ENCODE measurements at places on chromosomes 6 and 20.

DNA sequence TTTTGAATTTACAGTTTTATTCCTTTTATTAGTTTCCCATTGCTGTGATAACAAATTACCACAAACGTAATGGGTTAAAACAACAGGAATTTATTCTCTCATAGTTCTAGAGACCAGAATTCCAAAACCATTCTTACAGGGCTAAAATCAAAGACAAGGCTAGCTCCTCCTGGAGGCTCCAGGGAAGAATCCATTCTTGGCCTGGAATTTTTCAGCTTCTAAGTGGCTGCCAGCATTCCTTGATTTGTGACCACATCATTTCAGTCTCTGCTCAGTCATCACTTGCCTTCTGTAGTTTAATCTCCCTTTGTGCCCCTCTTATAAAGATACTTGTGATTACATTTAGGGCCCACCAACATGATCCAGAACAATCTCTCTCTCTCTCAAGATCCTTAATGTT, 897 bp upstream of the SEL1L2 start:
- DNase-seq: no peak

GRCh38 chr20:15061955-15062354, 724.5 kb upstream of the FLRT3 start:
- DNase-seq: no peak

GRCh38 chr6:150895928-150896632, 30.6 kb downstream of the MTHFD1L start:
- no peak for DNase-seq

- DNase-seq: no peak
Observed at GRCh38 chr6:26235302-26235670, 129.7 kb upstream of the BTN3A2 start.

- DNase-seq: no peak
Observed at GRCh38 chr6:143952947-143953701, 54.9 kb downstream of the PLAGL1 start.

DNA sequence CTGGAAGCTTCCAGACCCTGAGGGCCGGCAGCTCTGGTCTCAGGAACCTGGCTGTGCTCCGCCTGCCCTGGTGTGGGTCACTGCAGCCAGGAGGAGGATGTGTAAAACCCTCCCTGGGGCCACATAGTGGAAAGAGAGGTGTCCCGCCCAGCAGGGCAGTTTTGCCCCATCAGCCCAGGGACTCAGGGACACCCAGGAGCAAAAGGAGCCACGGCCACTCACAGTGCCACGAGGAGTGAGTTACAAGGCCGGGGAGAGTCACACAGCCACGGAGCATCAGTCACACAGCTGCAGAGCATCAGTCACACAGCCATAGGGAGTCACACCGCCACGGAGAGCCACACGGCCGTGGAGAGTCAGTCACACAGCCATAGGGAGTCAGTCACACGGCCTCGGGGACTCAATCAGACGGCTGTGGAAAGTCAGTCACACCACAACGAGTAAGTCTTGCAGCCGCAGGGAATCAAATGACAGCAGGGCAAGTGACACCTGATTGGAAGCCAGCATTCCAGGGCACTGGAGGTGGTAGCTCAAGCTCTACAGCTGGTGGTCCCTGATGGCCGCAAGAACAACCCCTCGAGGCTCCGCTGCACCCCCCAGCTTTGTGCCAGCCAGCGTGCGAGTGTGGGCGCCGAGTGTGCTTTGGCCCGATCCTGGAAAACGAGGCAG, 60.9 kb downstream of the DLL1 start:
- DNase-seq: no peak
